ENCODE measurements at places on chromosomes 4 and X.

- no peak for DNase-seq
These were observed 118.5 kb upstream of the OTUD4 start for GRCh38 chr4:145298885-145299284.

- no peak for DNase-seq
These were observed 14.7 kb downstream of the PDGFC start for GRCh38 chr4:156956826-156957368.

DNA sequence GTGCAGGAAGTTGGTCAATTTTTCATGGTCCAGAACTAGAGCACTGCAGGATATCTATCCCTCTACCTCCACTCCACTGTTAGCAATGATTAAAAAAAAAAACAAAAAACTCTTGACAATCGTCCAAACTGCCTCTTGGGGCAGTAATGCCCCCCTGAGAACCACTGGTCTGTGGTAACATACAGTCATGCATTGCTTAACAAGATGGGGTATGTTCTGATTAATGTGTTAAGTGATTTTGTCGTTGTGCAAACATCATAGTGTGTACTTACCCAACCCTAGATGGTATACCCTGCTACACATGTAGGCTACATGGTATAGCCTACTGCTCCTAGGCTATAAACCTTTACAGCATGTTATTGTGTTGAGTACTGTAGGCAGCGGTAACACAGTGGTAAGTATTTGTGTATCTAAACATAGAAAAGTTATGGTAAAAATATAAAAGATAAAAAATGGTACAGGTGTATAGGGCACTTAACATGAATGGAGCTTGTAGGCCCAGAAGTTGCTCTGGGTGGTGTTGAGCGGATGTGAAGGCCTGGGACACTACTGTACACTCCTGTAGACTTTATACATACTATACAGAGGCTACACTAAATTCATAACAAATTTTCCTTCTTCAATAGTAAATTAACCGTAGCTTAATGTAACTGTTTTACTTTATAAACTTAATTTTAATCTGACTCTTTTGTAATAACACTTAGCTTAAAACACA lies 34.1 kb downstream of the ART3 start:
- no peak for DNase-seq

- DNase-seq, result no peak
These were observed 80.9 kb downstream of the RFC1 start for GRCh38 chr4:39285111-39285795.

DNA sequence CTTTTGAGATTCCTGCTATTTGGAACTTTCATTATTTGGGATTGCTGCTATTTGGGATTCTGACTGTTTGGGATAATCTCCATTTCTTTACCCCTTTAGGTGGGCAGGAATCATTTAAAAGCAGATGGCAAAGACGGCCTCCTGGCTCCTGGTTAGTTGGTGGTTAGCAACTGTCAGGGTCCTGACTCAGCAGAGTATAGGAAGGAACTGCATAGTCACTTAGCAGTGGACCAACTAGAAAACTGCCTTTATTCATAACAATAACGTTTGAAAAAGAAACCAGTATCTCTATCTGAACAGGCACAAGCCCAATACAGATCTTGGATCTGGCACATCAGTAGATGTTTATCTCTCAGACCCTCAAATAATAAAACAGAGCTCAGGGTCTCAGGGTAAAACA lies 469.7 kb upstream of the FGF16 start:
- DNase-seq, result no peak

DNA sequence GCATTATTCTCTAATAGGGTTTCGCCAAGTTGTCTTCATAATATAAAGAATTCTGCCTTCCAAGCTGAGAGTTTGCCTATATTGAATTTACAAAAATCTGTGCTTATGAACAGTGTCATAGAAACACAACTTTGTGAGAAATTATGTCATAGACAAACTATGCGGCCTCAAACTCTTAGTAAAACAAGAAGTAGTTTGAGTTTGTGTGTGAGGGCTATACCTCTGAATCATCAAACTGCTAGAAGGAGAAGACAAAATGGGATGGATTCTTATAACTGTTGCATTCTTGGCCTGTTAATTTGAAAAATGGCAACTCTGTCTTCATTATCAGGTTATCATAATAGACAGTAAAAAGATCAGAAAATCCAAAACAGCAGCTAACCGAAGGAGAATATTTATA lies 46.1 kb upstream of the NAP1L5 start:
- DNase-seq, result no peak

- no peak for DNase-seq
These were observed 27.6 kb upstream of the CFAP299 start for GRCh38 chr4:80307774-80308465.

DNA sequence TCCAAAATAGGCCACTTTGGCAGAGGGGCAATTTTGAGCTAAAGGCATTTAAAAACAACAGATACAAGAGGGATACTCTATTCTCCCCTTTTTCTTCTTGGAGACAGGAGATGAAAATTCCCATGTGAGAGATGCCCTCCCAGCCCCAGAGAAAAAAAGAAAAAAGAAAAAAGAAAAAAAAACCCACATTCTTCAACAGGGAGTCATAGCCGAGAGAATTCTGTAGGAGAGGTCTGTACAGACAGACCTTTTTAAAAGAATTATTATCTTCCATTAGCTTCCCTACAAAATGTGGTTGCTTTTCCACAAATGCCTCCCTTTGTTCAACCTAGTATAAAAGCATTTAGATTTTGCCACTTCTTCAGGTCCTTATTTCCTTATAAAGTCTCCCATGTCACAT lies 89.9 kb downstream of the SPCS3 start:
- DNase-seq, result no peak

DNA sequence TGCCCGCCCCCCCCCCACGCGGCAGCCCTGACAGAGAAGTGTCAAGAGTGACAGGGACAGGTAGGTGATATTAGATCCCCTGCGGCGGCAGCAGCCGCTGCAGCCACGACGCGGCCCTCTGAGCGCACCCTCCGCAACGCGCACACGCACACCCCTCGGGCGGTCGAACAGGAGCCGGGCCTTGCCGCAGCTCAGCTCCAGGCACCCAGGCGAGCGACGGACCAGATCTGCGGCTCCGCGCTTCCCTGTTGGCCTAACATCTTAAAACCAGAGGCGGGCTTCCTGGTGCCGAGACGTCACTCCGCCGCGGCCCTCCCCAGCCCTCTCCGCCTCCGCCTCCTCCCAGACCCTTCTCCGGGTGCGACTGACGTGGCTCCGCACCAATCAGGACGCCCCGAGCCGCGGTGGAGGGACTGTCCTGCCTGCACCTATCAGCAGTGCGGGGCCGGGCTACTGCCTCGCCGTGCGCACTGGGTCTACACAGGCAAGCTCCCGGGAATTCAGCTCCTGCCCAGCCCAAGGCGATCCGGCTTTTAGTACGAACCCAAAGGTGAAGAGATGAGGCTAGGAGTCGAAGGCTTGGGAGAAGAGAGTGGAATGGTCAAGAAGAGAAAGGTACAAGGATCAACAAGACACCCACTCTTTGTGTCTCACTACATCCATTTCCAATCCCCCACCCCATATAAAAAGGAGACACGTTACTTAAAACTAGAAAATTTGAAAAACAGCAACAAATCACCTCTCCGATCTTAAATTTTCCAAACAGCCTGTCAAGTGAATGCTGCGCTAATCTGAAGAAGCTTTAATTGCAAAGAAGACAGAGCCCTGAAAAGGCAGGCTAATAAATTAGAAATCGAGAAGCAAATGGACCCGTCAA lies at the start of gene PITX2:
Gene PITX2 (minus strand): TSS at position 237 of the 877 bp plus-strand sequence. CDS start 617 bp downstream, outside the sequence.
- no peak for DNase-seq

GRCh38 chrX:29471829-29472228 lies 743.5 kb upstream of the MAGEB2 start:
- DNase-seq, result no peak

DNA sequence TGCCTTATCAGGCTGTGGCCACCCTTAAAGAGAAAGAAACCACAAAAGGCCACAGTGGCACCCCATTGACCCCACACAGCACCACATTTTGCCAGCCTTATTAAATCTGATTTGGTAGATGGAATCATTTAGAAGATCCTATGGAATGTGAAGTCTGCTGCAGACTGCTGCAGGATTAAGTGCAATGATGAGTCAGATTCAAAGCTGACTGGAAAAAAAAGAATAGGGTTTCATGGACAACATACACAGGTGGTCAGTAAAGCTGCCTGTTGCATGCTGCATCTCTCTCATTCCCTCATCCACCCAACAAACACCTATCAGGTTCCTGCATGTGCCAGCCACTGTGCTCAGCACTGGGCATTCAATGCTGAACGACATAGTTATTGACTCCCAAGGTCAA lies 56.6 kb downstream of the CHST7 start:
- DNase-seq, result no peak

GRCh38 chrX:85963736-85964135 lies 83.6 kb downstream of the CHM start:
- no peak for DNase-seq

DNA sequence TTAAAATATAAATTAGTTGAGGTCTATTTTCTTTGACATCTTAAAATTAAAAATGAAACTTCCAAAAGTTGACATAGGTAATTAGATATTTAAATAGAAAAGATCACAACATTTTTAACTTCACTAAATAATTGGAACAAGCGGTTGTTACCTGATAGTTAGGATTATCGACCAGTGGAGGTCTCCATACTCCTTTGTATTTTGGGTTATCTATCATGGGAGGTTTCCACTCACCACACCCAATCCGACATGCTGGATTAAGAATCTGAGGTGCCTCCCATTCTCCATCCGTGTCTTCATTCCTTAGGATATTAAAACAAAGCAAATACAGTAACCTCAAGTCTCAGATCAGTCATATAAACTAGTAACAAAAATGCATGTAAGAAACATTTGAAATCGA lies 22.2 kb downstream of the SCOC start:
- DNase-seq, result no peak

- DNase-seq, result no peak
These were observed 10.7 kb upstream of the NPY2R start for GRCh38 chr4:155197757-155198156.

- DNase-seq, result no peak
These were observed 194.6 kb upstream of the C1QTNF7 start for GRCh38 chr4:15233264-15233597.

DNA sequence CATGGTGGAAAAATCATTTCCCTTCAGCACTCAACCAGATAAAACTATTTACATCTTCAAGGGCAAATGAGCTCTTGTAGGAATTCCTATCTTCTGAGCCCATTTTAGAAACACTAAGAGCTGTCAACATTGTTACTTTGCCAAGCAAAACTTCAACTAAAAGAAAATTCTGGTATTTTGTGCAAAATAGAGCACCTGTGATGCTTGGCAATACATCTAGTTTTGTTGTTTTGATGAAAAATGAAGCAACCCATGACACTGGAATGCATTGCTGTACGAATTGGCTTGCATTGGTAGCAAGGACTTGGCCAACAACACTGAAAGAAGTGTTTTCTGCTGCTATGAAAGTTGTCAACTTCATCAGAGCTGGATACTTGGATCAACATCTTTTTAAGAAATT lies 194.4 kb downstream of the COX18 start:
- DNase-seq, result no peak

- DNase-seq, result no peak
These were observed 170.2 kb downstream of the PACRGL start for GRCh38 chr4:20870436-20870835.

- no peak for DNase-seq
These were observed 185.0 kb downstream of the CPE start for GRCh38 chr4:165563851-165564250.

DNA sequence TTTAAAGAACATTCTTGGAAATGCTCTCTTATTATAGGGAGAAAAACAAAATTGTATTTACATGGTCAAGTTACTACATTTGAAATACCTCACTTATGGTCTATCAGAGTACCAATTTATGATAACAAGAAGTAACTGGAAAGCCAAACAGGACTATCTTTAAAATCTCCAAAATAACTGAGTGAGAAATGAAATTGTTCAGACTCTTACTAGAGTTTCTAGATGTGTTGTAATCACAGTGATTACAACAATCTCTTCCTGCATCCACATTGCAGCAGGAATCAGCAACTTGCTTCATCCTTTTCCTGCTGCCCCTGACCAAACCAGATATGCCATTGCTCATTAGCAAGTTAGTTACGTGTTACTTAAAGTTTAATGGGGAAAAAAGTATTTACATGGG lies 245.2 kb upstream of the SMIM31 start:
- DNase-seq, result no peak

GRCh38 chrX:47574547-47575301 lies 7.5 kb upstream of the TIMP1 start:
- no peak for DNase-seq

DNA sequence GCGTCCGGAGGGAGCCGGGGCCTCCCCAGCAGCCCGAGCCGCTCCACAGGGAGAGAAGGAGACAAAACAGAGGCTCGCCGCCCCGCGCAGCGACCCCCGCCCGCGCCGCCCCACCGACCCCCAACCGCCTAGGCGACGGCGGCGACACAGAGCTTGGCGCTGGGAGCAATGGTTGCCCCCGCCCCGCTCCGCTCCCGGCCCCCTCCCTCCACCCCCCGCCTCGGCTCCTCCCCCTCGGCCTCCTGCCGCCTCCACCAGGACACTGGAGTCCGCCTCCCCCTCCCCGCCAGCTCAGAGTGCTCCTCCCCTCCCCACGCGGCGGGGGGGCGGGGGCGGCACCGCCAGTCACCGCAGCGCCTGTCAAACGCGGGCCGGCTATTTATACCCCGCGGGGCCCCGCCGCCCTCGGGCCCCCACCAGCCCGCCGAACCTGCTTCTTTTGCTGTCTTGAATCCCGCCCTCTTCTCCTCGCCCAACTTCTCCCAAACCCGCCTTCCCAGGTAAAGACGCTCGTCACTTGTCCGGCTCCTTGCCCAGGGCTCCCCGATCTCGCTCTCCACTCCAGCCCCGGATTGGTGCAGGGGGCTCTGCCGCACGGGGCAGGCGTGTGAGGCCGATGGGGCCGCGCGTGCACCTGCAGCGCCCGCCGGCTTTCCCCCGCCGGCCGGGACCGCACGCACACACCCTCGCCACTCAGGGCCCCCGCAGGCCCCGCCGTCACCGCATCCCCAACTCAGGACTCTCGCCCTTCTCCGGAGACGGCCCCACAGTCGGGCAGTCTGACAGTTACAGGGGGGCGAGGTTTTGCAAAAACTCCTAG lies at the start of gene ELF2:
Gene ELF2 (minus strand): TSS at position 170 of the 820 bp plus-strand sequence. CDS start 39,517 bp downstream, outside the sequence.
- peak; percentile 83 for DNase-seq

DNA sequence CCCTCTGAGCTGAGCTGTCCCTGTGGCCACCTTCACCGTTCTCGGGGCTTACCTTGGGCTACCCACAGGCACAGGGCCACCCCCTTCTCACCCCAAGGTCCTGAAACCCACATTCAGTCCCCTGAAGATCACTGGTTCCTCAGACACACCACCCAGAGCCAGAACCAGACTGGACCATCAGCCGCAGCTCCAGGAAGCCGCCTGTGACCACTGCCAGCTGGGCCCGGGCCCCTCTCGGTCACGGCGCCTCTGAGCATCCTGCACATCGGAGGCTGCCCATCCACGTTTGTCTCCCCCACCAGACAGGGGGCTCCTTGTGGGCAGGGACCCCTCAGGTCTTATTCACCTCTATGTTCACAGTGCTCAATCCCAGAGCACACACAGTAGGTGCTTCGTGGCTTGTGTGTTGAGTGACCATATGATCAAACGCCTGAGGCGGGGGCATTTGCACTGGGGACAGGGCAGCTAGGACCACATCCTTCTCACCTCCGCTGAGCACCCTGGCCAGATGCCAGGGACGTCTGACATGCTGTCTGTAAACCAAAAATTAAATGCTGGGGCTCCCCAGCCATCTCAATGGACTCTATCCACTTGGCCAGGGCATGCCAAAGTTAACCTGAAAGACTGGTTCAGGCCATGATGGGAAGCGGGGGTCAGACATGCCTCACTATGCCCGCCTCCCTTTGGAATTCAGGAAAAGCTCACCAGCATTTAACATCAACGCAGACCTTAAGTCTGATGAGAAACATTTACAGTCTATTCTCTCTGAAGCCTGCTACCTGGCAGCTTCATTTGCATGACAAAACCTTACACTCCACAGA lies 109.4 kb upstream of the AFAP1 start:
- no peak for DNase-seq

All from caudate nucleus (tissue), 63 donors.